ENCODE measurements at places on chromosomes 12 and 14.

GRCh38 chr12:106292339-106292738 is 10.2 kb upstream of the TCP11L2 start:
- DNase-seq, result no peak

DNA sequence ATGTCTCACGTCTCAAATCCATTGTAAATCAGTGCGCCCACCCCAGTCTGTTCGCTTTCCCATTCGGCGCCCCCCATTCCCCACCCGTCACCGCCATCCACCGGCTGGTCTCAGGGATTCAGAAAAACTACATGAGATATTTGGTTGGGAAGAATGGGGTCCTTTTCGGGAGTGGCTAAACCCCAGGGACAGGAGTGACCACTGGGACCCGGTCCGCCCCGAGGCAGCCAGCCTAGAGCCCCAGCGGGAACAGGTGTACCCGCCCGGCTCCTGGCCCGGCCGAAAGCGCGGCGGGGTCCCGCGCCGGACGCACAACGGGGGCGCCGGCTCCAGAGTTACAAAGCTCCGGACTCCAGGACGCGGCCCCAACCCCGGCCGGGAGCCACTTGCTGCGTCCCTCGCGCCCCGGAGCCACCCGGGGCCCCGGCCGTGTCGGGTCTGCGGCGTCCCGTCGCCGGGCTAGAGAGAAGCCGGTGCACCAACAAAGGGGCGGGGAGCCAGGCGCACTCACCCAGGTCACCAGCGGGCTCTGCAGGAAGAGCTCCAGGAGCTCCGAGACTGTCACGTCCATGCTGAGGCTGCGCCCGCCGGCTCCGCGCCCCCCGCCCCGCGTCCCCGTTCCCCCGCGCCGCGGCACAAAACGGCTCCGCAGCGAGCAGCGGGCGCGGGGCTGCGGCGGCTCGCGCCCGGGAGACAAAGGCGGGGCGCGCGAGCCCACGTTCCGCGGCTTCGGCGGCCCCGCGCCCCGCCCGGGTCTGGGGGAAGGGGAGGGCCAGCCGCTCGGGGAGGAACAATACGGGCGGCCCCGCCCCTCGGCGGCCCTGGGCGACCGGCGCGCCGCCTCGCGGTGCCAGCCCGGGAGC is at the start of gene CCDC88C:
TSS of gene CCDC88C (minus strand) at position 701 of the 863 bp plus-strand sequence. CDS start at position 571, 130 bp downstream.
- DNase-seq, result peak; percentile 63

GRCh38 chr12:93106910-93107309 is 177.8 kb upstream of the EEA1 start:
- no peak for DNase-seq

GRCh38 chr12:111412007-111412829 is 6.5 kb downstream of the SH2B3 start:
- DNase-seq, result no peak

GRCh38 chr14:74863274-74863673 is 12.7 kb downstream of the PROX2 start:
- no peak for DNase-seq

DNA sequence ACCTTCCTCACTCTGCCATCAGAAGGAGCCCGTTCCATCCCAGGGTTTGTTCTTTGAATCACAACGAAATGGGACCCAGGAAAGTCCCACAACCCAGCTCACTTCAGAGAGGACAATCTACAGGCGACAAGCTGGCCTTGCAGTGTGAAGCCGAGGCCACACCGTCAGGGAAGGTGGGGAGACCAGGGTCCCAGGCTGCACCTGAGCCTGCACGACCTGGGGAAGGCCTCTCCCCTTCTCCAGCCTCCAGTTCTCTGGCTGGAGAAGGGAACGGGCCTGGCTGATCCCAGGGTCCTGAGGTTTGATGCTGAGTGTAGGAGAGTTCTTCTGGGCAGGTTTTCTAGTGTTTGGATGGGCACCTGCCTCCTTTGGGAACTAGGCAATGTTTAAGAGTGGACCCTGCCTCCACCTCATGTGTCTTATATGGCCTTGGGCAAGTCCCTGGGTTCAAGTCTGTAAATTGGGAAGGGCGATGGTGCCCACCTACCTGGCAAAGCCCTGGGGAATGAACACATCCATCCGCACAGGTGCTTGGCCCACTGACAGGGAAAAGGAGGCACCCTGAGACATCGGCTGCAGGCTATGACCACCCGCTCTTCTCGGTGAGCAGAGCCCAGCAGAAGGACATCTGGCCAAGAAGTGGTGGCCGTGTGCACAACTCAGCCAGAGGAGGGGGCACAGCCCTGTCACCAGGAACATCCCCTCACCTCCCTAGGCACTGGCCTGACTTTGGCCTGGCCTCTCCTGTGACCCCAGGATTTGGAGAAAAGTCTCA is 77.9 kb upstream of the BCL11B start:
- DNase-seq, result no peak

DNA sequence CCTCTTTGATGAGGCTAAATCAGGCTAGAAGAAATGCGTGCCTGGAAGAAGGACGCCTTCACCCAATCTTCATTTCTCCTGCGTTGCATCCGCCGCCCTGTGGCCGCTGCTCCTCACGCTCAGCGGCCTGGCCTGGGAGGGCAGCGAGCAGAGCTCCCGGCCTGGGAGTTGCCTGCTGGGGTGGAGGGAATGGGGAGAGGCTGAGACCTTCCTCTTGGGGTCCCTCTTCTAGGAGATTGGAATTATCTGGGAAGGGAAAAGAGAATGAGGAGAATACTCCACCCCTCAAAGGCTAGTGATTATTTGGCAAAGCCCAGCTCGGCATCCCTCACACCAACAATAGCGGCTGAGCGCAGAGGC is 2.4 kb upstream of the HOXC12 start:
- DNase-seq, result no peak

DNA sequence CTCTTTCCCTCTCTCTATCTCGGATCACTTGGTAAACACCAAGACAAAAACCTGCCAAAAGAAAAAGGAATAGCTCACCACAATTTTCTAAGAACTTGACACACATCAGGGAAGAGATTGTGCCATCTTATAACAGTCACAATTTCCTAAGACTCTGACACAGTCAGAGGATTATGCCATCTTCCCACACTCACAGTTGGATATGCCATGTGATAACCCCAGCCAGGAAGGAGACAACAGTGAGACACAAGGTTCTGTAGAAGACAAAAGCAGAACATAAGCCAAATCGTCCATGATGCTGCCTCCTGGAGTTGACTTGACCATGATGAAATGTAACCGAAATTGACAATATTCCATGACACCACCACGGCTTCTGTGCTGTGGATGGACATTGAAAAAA is 2.8 kb upstream of the CLEC9A start:
- peak; percentile 40 for DNase-seq

GRCh38 chr14:50963919-50964318 is 19.6 kb upstream of the PYGL start:
- no peak for DNase-seq

DNA sequence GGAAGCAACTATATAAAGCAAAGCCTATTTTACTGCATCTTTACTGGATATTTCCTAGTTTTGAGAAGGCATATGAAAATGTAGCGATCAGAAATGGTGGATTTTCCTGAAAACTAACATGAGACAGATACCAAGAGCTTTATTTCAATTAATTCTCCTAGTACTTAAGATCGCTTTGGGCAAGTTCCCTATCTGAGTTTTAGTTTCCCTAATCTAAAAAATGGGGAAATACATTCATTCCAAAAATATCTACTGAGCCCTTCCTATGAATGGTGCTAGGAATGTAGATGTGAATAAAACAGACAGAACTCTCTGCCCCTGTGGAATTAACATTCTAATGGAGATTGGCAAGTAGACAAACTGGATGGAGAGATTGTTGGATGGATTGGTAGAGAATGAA is 8.4 kb downstream of the CATSPERB start:
- DNase-seq, result no peak

DNA sequence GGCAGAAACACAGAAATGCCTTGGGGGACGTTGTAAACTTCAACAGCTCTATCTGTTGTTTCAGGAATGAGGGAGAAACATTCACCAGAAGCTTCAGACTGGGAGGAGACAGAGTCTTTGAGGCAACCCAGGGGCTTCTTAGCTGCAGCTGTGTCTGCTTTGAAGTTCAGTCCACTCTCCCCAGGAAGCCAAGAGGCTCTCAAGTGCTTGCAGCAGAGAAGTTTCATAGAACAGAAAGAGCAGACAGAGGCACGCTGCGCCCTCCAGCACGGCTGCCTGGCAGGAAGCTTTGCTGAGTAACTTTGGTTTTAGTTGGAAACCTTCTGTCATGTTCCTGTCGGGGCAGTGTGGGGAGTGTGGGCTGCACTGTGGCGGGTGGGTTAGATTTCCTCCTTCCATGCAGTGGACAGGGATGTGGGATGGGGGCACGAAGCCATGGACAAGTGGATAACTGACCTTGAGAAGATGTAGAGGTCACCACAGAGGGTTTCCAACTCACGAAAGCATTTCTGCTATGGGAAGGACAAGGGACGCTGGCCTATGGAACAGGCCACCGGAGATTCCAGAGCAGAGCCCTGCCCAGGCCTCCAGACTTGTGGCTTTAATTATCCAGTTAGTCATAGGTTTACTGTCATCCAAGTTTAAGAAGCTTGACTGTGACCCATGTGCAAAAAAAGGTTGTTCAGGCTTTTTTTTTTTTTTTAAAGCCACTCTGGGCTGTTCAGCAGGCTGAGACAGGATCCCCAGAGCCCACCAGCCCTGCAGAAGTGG is 107.7 kb downstream of the ARF6 start:
- peak; percentile 82 for DNase-seq

- no peak for DNase-seq
These were observed 18.1 kb upstream of the SMCO2 start for GRCh38 chr12:27428466-27428865.

DNA sequence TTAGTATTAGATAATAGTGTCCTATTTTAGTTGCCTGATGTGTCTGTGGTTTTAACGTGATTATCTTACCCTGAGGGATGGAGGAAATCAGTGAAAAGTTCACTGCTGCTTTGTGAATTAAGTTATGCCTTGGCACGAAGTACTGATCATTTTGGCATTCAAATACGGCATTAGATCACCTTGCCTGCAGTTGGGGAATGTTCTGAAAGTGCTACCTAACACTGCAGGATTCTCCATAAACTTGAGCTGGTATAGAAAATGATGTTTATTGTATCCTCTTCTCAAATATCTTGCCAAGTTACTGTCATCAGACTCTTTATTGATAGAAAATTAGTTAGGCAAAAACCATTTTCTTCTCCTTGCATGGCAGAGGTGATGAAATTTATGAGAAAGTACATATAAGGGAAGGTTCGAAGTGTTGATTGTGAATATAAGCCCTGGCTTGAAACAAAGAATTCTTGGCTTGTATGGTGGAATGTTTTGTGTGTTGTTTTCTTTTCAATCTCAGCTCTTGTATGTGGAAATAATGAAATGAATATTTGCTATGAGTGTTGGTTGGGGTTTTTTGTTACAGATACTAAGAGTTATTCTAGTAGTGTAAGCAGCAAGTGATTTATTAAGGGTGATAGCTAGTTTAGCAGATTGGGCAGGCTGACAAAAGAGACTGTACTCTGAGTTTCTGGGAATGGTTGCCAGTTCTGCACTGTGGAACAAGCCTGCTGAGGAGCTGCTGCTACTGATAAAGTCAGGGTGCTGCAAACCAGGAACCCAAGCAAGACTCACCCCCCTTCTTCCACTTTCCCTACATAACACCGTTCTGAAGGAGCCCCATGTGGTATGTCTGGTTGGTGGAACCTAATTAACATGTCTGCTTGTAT is 448.3 kb downstream of the PCNX1 start:
- DNase-seq, result peak; percentile 11

Measured in MG63 (cell line).